ENCODE measurements at places on chromosomes 12 and 14.

DNA sequence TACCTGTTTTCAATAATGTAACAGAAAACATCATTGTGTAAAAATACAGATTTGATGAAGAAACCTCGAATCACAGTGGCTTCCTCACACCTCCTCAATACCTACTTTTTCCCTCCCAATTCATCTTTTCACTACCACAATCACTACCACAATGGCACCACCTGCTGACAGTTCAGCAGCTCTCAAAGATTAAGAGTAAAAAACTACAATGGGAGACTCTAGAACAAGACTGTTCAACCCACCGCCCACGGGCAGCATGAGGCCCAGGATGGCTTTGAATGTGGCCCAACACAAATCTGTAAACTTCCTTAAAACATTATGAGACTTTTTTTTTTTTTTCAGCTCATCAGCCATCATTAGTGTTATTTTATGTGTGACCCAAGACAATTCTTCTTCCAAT is 15.2 kb downstream of the MED6 start:
- DNase-seq = no peak

DNA sequence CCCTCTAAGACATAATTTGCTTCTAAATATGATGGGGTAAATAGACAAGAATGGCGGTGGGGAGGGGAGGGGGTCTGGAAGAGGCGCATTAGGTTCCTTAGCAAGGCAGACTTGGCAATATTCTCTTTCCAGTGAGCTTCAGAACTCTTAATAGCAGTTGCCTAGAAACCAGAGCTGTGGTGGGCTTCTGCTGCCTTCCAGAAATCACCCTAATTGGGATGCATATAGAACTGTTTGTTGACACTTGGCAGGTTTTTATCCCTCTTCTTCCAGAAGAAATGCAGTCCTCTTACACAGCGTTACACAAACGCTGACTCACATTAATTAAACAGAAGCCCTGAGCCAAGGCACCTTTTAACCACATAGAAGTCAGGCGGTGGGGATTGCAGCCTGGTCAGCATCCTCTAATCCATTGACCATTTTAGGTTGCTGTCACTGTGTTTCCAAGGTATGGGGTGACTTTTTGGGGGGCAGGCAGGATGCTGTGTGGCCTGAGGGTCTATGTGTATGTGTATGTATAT is 114.1 kb downstream of the CCDC60 start:
- no peak for DNase-seq

- no peak for DNase-seq
Observed at GRCh38 chr14:39755269-39755878, 323.1 kb upstream of the FBXO33 start.

DNA sequence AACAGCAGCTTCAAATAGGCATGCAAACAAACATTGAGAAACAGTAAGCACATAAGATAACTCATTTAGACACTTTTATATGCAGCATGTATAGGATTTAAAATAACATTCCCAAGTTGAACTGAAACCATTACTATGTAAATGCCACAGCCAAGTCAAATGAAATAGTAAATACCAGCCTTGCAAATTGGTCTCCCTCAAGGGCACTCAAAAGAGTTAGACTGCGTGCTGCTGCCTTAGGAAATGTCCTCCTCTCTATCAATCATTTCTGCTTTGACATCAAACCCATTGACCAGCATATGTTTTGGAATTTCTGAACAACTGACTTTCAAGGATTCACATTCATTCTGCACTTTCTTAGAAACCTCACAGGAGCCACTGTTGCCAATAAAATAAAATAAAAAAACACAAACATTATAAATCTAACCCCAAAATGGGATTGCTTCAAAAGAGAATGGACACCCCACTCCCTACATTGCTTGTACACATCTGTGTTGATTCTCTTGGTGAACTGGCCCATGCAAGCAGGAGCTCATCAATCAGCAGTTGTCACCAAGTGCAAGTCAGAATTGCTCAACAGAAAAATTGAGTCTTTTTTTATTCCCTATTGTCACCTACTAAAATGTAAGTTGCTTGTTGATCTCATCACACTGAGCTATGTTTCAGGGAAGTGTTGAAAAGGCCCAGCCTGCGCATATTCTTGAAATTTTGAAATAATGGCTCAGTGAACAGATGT is 256.2 kb downstream of the DAD1 start:
- DNase-seq = no peak

GRCh38 chr12:117098361-117099217 is 627 bp downstream of the TESC start:
- DNase-seq = no peak

DNA sequence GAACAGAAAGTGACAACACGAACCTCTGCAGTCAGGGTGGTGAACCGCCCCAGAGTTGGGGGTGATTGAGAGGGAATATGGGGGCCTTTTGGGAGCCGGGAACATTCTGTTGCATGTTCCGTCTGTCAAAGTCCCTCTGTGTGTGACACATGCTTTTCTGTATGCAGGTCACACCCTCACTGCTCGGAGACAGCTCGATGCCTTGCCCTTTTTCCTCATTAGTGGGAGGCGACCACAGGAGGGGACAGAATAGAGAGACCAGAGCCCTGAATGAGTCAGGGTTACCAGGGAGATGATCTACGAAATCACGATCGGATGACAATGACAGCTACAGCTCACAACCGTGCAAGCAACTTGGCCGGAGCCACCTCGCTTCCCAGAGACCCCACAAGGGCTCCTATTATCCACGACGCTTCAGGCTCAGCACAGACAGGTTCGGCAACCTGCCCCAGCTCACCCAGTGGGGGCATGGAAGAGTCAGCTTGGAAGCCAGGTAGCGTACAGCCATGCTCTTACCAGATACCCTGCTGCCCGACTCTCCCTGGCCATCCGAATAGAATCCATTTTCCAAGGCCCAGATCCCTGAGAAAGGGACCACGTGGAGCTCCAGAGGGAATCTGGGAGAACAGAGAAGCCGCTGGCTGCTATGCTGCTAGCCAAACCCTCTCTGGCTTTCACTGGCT is 38.8 kb downstream of the TESC start:
- DNase-seq = no peak

- no peak for DNase-seq
Observed at GRCh38 chr14:104246401-104247335, 108.3 kb downstream of the KIF26A start.

DNA sequence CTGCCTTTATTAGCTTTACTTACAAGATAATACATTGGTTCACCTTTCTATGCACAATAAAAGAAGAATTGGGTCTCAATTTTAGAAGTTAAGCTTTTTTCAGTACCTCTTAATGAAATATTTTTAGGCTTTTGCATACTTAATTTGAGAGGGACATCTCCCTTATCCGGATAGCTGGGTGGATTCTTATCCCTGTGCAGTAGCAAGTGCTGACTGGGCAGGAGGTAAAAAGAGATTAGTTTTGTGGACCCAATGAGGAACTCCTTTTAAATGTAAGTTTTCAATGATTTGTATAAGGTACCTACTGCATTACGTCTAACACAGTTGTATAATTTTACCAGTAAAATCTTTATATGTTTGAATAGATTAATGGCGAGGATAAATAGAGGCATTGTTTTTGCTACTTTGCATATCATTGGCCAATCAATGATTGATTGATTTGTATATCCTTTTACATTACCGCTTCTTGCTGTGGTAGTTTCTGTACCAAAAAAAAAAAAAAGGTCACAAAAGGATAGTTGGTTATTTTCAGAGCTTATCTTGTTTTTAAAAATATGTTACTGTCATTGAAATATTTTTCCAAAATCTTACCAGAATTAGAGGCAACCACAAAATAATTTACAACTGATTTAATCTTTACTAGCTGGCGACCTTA is 2.2 kb downstream of the CPSF6 start:
- DNase-seq = no peak
